A549 treated with ZK216348 at 1 μM for 4 hours (cell line): ENCODE measurements at places on chromosomes 13 and 19. TPM values are rescaled to one million over a fixed set of nuclear protein-coding genes. Genes with fewer than 3 reads are reported as not detected.

Gene LSR
- 8.3 to 10.8 TPM (median 10.1 TPM) in 5 replicates for total RNA-seq

Gene MUC16
- under 0.01 to 0.09 TPM (median 0.06 TPM) in 4 of 5 replicates, not detected in the other for total RNA-seq

Gene PINLYP
- total RNA-seq, result 0.18 to 0.40 TPM (median 0.32 TPM) in 4 of 5 replicates, not detected in the other

Gene MBNL2
- 5.1 to 13.8 TPM (median 10.7 TPM) in 5 replicates for total RNA-seq

Gene CCDC194
- not detected in 5 replicates for total RNA-seq

Gene PLVAP
- total RNA-seq, result not detected in 5 replicates

Gene KL
- total RNA-seq, result 0.07 TPM in 1 of 5 replicates, not detected in the others

Gene GRIK5
- total RNA-seq, result 0.21 to 1.0 TPM (median 0.60 TPM) in 5 replicates

Gene ATP4B
- not detected in 5 replicates for total RNA-seq

Gene KLK5
- not detected in 5 replicates for total RNA-seq

Gene SUPT5H
- 140 to 214 TPM (median 201 TPM) in 5 replicates for total RNA-seq

Gene ZNF90
- total RNA-seq, result not detected in 5 replicates

Gene CLC
- total RNA-seq, result not detected in 5 replicates

Gene GPC5
- not detected in 5 replicates for total RNA-seq

Gene KCTD12
- 1.1 to 2.3 TPM (median 1.8 TPM) in 5 replicates for total RNA-seq

Gene ZNF628
- total RNA-seq, result 2.7 to 8.8 TPM (median 6.9 TPM) in 5 replicates

Gene SIN3B
- total RNA-seq, result 15.5 to 23.9 TPM (median 23.1 TPM) in 5 replicates

Gene C13orf42
- not detected in 5 replicates for total RNA-seq
